ENCODE measurements at places on chromosomes 13 and 19. TPM values are rescaled to one million over a fixed set of nuclear protein-coding genes. Genes with fewer than 3 reads are reported as not detected.

The PRRG2 gene
- 1.9 TPM for total RNA-seq

GRCh38 chr13:98771838-98772611 lies 19.6 kb upstream of the SLC15A1 start:
- no peak for DNase-seq

DNA sequence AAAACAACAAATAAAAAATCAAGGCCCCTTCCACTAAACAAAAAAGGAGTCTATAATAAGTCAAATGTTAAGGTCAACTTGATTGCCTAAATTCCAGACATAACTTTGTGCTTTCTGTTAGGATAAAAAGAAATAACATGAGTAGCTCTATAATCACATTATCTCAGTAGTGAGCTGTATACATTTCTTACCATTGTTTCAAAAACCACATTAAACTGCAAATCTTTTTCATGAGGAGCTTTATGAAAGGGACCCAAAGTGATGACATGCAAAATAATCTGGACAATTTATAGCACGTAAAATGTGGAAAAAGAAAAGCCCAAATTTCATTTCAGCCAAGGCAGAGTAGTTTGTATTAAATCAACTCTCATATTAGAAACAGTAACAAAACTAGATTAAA lies 269.2 kb downstream of the KLF12 start:
- DNase-seq: no peak

The CEACAM16 gene
- total RNA-seq: not detected

DNA sequence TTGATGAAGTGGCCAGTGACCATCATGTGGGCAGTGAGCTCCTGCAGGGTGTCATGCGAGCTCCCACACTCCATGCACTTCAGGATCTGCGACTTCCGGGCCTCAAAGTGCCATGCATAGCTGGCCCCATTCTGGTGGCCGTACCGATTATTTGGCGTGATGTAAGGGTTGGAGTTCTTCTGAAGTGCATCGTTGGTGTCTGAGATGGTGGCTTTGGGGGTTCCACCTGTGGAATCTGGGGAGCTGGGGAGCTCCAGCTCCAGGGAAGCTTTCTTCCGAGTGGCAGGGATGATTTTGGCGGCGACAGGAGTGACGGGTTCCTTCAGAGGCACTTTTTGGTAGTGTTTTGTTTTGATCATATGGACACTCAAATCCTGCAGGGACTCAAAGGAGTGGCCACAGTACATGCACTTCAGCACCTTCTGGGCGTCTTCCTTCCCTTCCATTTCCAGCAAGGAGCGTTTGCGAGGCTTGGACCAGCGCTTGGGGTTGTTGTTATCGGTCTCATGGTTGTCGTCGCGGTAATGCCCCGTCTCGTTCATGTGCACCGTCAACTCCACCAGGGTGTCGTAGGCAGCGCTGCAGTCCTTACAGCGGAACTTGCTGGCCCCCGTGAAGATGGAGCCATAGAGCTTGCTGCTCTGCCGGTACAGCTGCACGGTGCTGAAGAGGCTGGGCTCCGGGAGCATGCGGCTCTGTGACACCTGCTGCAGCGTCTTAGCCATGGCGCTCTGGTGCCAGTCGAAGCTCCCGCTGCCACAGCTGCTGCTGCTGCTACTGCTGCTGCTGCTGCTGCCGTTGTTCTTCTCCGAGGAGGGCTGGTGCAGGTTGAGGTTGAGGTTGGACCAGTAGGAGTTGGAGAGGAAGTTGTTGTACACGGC lies 70.4 kb downstream of the TSHZ3 start:
- no peak for DNase-seq

GRCh38 chr19:51196181-51196580 lies 28.7 kb upstream of the CD33 start:
- DNase-seq: no peak

- no peak for DNase-seq
These were observed 9.4 kb upstream of the AKT2 start for GRCh38 chr19:40294560-40294959.

- no peak for DNase-seq
These were observed 204.2 kb downstream of the TSHZ3 start for GRCh38 chr19:31145007-31145406.

DNA sequence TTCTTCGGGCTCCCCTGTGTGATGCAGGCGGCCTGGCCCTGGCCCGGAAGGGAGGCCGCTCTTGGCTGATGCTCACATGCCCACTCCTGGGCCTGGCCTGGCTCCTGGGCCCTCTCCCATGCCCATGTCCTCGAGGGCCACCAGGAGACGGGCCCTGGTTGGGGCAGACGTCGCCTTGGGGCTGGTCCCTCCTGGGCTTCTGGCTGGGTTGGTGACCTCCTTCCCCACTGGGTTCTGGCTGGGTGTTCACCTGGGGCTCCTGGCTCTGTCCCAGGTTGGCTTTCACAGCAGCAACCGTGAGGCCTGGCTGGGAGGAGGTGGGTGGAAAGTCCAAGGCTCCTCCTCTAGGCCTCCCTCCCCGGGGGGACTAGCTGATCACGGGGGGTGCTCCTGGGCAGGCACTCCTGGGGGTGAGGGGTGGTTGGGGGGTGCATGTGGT lies 15.5 kb upstream of the SLC7A10 start:
- no peak for DNase-seq

DNA sequence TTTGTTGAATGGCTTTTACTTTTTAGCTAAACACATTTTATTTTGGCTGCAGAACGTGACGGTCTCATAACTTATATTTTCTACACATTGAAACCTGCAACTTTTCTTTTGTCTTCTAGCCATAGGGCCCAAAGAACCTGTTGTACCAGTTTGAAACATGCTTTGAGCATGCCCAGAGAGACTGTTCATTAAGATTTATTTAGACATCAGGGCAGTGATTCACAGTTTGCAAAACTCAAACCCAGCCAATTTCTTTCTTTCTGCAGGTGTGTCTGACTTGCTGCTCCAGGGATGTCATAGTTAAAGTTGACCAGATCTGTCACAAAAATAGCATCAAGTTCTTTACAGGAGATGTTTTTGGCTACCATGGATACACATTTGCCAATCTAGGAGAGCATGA lies 22.0 kb downstream of the SAE1 start:
- no peak for DNase-seq

The LRRC63 gene
- not detected for total RNA-seq

DNA sequence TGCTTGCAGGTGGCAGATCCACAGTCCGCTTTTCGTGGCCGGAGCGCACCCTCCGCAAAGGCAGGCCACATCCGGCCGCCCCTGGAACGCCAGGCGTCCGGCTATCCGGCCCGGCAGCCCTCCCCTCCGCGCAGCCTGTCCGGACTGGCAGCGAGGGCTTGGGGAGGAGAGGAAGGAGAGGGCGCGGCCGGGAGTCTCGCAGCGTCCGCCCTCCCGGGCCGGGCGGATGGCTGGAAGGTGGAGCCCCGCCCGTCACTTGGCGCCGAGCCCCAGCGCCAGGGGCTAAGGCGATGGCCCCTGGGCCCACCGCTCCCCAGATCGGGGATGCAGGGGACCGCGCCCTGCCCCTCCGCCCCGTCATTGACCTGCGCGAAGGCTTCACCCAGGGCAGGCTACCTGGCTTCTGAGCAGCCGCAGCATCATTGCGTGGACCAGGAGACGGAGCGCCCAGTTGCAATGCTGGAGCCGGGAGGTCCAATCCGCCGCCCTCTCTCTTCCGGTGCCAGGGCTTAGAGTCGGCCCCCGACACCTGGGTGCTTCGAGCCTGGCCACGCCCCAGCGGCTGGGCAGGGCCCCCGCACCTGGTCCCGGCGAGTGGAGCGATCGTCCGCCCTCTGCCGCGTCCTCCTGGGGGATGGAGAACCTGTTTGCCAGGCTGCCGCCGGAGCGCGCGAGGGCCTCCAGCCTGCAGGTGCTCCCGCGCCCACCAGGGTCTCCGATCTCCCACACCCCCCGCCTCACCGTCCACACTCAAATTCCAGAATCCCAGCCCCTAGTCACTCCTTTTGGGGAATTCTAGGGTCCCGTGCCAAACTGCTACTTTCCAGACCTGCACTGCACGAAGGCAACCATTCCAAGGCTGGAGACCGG lies at the start of gene FUT1:
Gene FUT1 (minus strand): TSS at position 146 of the 870 bp plus-strand sequence. CDS start 1,360 bp downstream, outside the sequence.
- peak; percentile 84 for DNase-seq

DNA sequence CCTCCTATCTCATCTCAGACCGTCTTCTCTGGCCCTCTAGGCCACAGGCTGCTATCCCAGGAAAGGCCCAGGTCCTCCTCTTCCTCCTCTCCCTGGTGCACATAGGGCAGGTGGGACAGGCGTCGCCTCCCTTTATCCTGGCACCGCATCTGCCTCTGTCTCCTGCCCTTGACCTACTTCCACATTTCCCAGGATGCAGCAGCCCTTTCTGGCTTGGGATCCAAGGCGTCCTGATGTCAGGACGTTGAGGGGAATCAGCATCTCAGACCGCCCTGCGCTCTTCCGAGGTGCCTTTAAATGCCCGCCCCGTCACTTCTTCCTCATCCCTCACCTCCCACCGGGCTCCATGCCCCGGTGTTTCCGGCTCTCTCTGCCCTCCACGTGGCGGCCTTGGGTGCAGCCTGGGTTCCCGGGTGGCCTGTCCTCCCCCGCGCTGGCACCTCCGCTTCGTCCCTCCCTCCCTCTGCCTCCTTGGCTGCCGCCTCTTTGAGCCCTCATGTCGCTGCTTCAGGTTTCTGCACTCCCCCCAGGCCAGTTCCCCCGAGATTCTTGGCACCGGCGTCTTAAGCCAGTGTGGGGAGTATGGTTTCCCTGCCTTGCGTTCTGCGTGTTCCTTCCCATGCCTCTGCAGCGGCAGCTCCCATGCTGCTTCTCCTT lies 66.3 kb downstream of the KDM4B start:
- DNase-seq: peak; percentile 67

- DNase-seq: no peak
These were observed 25.2 kb upstream of the XPO4 start for GRCh38 chr13:20927596-20928257.

The TMEM190 gene
- total RNA-seq: 14.0 TPM

DNA sequence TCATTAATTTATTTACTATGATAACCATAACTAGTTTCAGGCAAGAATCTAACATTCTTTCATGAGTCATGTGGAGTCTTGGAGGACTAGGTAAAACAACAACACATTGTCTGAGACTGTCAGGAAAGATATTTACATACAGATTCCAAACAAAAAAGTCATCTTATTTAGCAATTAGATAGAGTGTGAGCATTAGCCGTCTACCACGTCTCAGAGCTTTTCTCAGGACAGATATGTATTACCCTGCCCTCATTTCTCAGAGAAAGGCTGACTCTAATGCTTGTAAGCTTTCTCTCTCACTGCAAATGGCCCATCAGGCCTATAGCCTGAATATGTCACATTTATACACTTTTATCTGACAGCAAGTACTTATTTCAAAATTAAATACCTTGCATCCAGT lies 312.1 kb upstream of the PCDH20 start:
- DNase-seq: no peak

DNA sequence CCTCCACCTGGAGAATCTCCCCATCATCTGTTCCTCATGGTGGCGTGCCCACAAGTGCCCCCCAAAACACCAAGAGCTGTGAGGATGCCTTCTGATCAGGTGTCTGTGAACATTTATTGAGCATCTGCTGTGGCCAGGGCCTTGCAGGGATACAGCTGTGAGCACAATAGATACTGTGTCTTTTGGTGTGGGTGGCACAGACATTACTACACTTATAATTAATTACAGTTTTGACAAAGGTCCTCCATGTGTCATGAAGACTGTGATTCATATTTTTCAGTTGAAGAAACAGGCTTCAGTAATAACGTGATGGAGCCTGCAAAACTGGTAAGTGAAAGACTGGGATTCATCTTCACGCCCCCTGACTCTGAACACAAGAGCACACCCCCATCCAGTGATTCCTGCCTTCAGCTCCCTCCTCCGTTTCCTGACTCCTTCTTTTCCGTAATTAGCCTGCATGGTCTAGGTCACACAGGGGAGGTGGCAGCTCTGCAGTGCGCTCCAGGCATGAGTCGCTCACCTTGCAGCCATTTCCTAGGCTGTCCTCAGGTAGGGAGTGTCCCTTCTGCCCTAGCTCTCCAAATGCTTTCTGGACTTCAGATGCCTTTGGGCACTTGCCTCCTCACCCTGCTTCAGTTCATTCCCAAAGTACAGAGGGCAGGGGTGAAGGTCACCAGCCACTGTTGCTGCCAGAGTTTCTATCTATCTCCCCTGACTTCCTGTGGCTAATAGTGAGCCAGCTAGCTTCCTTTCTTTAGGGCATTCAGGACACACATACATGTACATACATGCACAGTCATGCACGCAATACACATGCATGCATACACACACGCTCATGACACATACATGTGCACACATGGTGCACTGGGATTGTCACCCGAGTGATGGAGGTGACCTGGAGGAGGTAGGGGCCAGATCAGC lies 66.5 kb downstream of the SIAH3 start:
- no peak for DNase-seq

- DNase-seq: no peak
These were observed 19.6 kb downstream of the TFDP1 start for GRCh38 chr13:113604186-113604585.

DNA sequence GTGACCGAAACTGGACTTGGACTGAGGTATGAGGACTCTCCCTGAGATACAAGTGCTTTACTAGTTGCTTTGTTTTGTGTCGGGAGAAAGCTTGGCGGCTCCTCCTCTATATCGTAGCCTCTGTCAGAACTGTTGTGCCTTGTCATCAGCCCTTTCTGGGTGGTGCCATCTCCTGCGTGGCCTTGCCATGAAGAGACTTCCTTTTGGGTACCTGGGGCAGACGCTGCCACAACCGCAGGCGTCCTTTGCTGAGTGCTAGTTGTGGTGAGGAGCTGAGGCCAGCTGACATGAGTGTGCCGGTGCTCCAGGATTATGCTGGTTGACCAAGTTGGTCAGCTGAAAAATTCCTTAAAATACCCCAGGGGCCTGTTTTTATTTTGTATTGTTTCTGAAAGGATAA lies 124.5 kb downstream of the AKAP11 start:
- no peak for DNase-seq

DNA sequence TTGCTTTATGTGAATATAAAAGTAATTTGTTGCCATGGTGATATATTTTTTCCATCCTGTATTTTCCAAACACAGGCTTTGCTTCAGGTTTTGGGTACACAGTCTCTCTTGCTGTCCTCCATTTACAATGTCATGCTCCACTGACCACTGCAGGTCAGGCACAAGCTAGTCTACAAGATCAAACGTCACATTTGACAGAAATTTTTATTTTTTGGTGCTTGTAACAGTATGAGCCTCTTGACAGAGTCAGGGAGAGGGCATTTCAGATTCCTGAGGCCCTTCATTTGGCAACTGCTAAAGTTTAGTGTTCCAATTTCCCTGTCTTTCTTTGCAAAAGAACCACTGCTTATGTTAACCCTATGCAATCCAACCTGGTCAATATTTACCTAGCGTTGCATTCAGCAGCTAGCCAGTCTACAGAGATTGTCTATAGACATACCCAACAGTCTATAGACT lies 175.0 kb downstream of the RFC3 start:
- no peak for DNase-seq

GRCh38 chr13:111329641-111330040 lies 9.2 kb downstream of the TEX29 start:
- no peak for DNase-seq

The THSD8 gene
- total RNA-seq: not detected

The PEAK3 gene
- not detected for total RNA-seq

GRCh38 chr19:51820011-51820410 lies 25.1 kb downstream of the FPR3 start:
- no peak for DNase-seq

All from G401 (cell line).